Activated T-cell treated with anti-CD3 and anti-CD28 coated beads, Interleukin-2, amount 50 U/mL, for 4 hours (primary cell): ENCODE measurements at places on chromosomes 4 and X. TPM values are rescaled to one million over a fixed set of nuclear protein-coding genes. Genes with fewer than 3 reads are reported as not detected.

MTMR8 gene
- 1.4 TPM for total RNA-seq

ZNF41 gene
- total RNA-seq, result 10.0 TPM

RAB40A gene
- total RNA-seq, result not detected

CD40LG gene
- 139 TPM for total RNA-seq

SPANXN3 gene
- total RNA-seq, result not detected

DNA sequence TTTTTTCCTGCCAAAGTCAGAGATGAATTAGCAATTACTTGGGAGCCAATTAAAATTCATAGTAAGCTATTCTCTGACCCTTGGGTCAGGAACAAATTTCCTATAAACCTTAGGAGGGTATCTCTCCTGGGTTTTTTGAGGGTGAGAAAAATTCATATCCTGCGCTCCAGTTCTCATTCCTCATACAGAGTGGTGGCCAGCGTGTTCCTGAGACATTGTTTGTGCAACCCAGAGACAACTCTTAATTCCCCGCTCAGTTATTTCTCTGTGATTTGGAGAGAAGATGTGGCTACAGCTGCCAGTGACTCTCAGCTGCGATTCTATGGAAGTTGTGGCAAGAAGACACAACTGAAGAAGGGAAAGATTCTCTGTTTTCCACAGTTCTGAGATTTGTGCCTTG lies 37.9 kb upstream of the CBR4 start:
- no peak for DNase-seq

DNA sequence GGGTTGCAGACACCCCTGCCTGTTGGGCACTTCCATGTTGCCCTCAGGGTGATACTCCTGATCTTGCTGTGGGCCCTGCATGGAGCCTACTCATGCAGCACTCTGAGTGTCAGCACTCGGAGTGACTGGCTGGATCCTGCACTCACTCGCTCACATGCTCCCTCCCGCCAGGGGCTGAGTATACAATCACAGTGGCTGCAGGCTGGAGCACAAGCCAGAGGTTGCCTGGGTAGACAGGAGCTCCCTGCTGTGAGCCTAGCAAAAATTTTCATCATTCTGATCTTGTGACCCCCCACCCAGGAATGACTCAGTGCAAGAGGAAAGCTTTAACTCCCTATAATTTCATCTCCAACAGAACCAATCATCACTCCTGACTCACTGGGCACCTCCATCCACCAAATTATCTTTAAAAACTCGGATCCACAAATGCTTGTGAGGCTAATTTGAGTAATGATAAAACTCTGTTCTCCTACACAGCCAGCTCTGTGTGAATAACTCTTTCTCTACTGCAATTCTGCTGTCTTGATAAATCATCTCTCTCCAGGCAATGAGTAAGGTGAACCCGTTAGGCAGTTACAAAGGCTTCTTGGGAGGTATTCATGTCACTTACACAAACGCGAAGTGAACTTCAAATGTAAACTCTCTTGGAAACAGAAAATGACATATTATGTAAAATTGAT lies 1180.8 kb upstream of the PABPC4L start:
- no peak for DNase-seq

DNA sequence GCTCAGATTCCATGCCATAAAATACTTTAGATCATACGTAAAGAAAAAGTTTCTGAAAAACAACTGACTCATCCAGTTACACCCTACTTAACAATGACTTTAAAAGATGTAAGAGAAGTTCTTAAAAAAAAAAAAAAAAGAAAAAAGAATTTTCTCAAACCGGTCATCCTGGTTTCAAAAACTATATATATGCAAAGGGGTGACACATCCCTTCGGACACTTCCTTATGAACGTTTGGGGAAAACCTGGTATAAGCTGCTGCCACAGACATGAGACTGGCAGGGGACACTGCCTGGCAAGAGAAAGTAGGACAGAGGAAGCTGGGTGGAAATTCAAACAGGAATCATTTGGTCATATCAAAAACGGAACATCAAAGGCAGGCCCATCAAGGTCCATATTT lies 81.2 kb upstream of the PRSS48 start:
- DNase-seq, result no peak

GRCh38 chr4:89410687-89411086 lies 103.1 kb upstream of the GPRIN3 start:
- no peak for DNase-seq

RHOXF2B gene
- total RNA-seq, result not detected

GRCh38 chr4:81499840-81500239 lies 28.1 kb upstream of the RASGEF1B start:
- no peak for DNase-seq

EREG gene
- total RNA-seq, result 0.54 TPM
